Progenitor cell of endocrine pancreas (in vitro differentiated cells): ENCODE measurements at places on chromosomes 5 and 9.

- no peak for DNase-seq
Observed at GRCh38 chr9:90025816-90026215, 421.0 kb downstream of the GADD45G start.

- no peak for DNase-seq
Observed at GRCh38 chr5:1668141-1668721, 131.4 kb downstream of the MRPL36 start.

- no peak for DNase-seq
Observed at GRCh38 chr5:150117945-150118560, 31.7 kb upstream of the CSF1R start.

DNA sequence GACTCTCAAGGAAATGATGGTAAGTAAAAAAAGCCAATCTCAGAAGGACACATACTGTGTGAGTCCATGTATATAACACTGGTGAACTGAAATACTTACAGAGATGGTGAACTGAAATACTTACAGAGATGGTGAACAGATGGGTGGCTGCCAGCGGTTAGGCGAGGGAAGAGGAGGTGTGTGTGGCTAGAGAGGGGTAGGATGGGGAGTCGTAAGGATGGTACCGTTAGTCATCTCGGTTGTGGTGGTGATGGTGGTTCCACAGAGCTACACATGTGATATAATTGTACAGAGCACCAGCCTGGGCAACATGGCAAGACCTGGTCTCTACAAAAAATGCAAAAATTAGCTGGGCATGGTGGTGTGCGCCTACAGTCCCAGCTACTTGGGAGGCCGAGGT lies 113.6 kb upstream of the RAPGEF1 start:
- DNase-seq, result no peak

DNA sequence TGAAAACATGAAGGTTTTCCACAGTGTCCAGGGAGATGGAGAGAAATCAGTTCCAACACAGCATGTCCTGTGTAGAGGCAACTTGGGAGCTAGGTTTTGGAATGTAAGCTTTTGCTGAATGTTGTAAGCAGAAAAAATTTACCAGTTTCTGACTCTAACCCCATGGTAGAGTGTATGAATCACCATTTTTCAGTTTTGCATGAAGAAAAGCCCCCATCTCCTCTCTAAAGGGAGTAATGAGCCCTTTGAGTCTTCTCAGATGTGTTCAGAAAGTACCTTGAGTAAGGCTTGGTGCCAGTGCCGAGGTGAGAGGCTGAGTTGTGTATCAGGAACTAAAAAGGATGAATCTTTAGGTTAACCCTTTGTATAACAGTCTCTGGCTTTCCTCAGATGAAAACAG lies 96.2 kb downstream of the ADRB2 start:
- DNase-seq, result no peak

DNA sequence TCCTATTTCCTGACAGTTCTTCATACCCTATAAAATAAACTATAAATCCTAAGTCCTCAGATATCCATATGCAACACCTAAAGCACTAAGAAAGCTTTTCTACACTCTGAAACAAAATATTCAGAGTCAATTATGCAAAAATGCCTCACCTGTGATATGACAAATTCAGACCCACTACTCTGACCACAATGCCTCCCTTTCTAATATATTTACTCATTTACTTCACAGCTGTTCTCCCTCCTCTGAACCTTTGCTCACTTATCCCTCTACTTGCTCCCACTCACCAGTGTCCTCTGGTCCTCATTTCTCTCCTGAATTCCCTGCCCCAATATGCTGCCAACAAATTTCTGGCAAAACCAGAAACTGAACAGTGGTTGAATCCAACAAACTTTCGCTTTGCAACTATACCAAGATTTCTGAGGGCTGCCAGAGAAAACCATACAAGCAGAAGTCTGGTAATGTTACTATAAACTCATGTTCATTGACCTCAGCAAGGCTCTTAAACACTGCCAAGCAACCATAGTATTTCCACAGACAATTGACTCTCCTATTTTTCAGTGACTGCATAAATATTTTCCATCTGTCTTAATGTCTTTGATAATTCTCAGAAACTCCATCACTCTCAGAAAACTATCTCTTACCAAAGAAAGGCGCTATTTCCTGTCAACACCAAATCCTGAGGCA lies 7.1 kb downstream of the CCNH start:
- no peak for DNase-seq

- DNase-seq, result no peak
Observed at GRCh38 chr5:79720096-79720495, 30.5 kb downstream of the CMYA5 start.

- DNase-seq, result no peak
Observed at GRCh38 chr5:168342151-168342825, 50.8 kb downstream of the WWC1 start.

- no peak for DNase-seq
Observed at GRCh38 chr5:151896031-151896691, 28.5 kb downstream of the GLRA1 start.

DNA sequence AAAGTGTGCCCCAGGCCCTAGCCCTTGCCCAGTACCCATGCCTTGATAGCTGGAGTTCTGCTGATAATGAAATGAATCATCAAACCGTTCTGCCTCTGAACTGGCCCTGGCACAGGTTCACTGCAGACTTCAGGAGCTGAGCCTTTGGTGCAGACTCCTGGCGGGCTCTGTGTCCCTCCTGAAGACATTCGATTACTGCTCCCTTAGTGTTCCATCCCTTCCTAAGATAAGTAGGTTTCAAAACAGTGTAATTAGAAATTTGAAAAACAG lies 97.2 kb downstream of the MVB12B start:
- no peak for DNase-seq

DNA sequence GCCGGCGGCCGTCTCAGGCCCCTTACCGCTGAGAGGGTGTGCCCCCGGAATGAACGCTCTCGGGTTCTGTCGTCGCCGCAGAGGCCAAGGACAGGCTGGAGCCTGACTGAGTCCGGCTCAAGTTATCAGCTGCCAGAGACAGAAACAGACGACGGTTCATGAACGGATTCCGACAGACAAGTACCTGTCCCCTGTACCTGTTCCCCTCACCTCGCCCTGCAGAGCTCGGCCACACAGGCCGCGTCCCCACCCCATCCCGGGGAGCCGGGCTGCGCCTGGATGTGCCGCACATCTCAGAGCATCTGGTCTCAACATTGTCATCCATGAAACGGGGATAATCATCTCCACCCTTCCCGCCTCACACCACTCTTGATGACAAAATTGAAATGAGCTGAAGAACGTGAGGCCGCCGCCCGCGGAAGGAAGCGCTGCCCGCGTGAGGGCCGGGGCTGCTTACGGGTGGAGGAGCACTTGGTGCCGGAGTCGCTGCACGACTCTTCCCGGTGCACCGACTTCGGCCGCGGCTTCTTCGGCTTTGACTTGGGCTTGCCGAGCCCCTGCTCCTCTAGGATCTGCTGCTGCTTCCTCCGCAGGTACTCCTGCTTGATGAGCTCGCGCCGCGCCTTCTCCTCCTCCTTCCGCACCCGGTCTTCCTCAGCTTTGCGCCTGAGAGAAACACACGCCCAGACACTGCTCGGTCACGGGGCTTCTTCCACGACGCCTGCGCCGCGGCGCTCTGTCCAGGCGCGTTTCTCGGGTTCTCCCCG lies 89.2 kb downstream of the CAMSAP1 start:
- DNase-seq, result no peak

GRCh38 chr9:96148634-96149532 lies 153.1 kb downstream of the HSD17B3 start:
- no peak for DNase-seq

DNA sequence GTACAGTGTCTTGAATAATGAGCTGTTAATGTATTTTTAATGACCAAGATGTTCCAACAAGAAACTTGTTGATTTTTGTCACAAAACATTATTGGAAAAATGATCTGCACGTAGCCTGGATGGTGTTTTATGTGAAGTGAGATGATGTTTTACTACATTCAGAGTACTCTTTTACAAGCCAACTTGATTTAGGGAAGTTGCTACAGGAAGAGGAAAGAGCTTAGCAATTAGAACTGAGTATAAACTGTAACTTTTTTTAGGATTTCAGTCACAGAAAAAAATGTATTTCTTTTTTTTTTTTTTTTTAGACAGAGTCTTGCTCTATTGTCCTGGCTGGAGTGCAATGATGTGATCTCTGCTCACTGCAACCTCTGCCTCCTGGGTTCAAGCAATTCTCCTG lies 113.6 kb upstream of the ADRA1B start:
- DNase-seq, result no peak

- no peak for DNase-seq
Observed at GRCh38 chr9:91186632-91187108, 175.0 kb downstream of the AUH start.

GRCh38 chr9:88829276-88829675 lies 162.0 kb upstream of the S1PR3 start:
- no peak for DNase-seq

GRCh38 chr9:116342061-116342460 lies 188.5 kb downstream of the PAPPA start:
- no peak for DNase-seq

DNA sequence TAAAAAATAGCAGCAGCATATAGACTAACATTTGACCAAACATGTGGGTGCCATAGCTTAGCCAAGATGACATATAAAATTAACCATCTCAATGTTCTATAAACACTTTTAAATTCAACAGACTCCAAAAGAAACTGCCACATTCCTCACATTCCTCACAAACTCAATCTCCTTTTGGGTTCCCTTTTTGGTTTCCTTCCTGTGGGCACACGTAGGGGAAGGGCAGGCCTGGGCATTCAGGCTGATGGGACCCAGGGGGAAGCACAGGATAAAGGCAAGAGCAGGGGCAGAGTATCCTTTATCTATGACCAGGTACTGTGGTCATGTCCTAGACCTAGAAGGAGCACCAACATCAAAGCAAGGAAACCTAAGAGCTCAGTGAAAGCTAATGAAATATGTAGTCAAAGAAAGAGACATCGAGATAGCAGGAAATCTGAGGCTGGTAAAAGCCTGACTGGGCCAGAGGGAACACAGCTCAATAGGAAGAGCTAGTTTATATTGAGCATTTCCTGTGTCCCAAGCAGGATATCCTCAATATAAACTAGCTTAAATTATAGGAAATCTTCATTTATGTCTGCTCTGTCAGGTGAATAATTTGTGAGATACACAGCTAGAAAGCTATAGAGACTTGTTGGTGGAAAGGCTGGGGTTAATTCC lies 13.6 kb upstream of the ERAP1 start:
- no peak for DNase-seq

DNA sequence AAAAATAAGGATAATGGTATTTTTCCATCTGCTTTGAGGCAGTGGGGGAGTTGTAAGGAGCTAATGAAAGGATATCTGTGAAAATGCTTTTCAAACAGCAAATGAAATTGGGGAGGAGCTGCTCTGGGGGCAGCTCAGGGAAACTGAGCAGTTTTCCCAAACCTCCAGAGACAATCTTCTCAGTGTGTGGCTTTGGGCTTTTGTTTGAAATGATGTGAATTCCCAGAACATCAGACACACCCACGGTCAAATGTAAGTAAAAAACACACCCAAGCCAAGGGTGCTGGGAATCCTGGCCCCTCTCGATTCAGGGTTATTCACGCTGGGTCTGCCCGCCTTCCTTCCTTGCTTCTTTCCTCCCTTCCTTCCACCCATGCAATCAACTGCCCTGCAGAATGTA lies 512.6 kb downstream of the BNC2 start:
- DNase-seq, result no peak

- DNase-seq, result peak; percentile 93
Observed at GRCh38 chr9:38620483-38621433, at the start of gene ANKRD18A. Gene ANKRD18A, minus strand, starts transcription at chr9:38620596. Its CDS starts 311 bp downstream, at chr9:38620285.
